ENCODE measurements at places on chromosomes 1 and 21.

GRCh38 chr1:162956922-162957321, 95.9 kb upstream of the CCDC190 start:
- ATAC-seq: no peak

DNA sequence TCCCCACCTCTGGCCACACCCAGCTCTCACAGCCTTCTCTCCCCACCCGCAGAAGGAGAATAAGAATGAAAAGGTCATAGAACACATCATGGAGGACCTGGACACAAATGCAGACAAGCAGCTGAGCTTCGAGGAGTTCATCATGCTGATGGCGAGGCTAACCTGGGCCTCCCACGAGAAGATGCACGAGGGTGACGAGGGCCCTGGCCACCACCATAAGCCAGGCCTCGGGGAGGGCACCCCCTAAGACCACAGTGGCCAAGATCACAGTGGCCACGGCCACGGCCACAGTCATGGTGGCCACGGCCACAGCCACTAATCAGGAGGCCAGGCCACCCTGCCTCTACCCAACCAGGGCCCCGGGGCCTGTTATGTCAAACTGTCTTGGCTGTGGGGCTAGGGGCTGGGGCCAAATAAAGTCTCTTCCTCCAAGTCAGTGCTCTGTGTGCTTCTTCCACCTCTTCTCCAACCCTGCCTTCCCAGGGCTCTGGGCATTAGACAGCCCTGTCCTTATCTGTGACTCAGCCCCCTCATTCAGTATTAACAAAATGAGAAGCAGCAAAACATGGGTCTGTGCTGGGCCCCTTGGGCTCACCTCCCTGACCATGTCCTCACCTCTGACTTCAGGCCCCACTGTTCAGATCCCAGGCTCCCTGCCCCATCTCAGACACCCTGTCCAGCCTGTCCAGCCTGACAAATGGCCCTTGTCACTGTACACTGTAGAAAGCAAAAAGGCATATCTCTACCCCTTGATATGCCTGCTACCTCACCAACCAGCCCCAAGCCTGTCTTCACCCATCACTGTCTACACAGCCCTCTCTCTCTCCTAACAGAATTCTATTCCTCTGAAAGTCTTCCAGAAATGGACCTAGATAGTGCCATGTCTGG, 3.2 kb downstream of the S100A9 start:
- no peak for ATAC-seq

DNA sequence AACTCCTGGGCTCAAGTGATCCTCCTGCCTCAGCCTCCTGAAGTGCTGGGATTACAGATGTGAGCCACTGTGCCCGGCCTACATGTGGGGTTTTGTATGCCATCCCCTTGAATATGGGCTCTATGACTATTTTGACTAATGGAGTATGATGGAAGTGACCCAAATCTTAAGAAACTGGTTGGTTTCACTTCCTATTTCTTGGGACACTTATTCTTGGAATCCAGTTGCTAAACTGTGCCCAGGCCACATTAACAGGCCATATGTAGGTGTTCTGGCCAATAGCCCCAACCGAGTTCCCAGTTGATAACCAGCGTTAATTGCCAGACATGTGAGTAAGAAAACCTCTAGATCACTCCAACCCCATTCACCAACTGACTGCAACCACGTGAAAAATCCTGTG, 36.3 kb upstream of the CLIC4 start:
- no peak for ATAC-seq

GRCh38 chr1:211549092-211549711, 29.8 kb downstream of the SLC30A1 start:
- peak; percentile 31 for ATAC-seq

GRCh38 chr1:240616018-240616417, 4.1 kb upstream of the GREM2 start:
- ATAC-seq: no peak

- no peak for ATAC-seq
Measured at GRCh38 chr1:237098541-237098940, 56.6 kb downstream of the RYR2 start.

DNA sequence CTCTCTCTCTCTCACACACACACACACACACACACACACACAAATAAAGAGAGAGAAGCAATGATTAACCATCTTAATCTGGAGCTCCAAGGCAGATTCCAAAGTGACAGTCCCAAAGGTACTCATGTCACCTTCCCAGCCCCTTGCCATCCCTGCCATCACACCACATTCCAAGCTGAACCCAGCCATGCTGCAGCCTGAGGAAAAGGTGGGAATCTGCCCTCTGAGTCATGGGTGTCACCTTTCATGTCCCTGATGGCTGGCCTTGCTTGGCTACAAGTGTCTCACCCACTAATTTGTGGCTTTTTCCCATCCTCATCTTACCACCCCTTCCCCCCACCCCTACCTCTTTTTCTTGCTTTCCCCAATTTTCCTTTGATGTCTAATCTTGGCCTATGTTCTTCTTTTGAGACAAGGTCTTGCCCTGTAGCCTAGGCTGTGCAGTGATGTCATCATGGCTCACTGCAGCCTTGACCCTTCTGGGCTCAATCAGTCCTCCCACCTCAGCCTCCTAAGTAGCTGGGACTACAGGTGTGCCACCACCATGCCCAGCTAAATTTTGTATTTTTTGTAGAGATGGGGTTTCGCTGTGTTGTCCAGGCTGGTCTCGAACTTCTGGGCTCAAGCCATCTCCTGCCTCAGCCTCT, 3.2 kb downstream of the ANXA9 start:
- ATAC-seq: no peak

DNA sequence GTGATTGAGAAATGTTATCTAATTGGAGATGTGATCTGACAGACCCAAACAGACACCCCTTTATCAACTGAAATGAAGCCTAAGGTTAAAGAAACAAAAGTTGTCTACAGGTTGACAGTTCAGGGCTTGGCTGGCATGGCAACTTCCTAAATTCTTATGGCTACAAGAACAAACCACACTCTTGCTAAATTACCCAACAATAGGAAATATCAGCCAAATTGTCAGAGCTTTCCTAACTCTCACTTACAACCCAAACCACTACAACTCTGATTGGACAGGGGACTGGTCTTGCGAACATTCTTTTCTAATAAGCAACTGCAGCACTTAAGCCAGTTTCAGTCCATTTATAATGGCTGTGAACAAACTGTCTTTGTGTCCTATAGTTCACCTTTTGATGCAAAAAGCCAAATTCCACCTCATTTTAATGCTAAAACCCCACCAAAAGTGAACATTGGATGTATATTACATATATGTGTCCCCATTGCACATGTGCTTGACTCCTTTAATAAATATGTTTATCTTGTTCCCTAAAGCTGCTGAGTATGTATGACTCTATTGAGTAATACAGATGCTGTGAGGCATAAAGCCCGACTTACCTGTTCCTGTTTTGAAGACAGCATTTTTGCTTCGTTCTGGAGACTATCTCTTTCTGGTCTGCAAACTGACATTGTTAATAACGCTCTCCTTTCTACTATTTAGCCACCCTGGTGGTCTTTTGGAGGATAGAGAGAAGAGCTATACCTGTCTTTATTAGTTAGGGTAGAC, 101.3 kb upstream of the HMCN1 start:
- peak; percentile 39 for ATAC-seq

- no peak for ATAC-seq
Measured at GRCh38 chr1:69157046-69157756, 410.5 kb upstream of the LRRC7 start.

DNA sequence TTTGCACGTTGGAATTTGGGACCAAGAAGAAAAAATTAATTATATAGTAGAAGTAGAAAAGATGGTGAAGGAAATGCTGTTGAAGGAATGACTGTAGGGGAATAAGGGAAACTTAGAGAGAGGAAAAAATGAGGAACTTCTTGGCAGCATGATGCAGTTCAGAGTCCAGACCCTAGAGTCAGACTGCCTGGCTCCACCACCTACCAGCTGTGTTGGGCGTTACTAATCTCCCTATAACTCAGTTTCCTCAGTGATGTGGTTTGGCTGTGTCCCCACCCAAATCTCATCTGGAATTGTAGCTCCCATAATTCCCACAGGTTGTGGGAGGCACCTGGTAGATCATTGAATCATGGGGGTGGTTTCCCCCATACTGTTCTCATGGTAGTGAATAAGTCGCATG, 1.3 kb upstream of the SELP start:
- no peak for ATAC-seq

GRCh38 chr1:2279817-2280216, 51.7 kb downstream of the SKI start:
- no peak for ATAC-seq

DNA sequence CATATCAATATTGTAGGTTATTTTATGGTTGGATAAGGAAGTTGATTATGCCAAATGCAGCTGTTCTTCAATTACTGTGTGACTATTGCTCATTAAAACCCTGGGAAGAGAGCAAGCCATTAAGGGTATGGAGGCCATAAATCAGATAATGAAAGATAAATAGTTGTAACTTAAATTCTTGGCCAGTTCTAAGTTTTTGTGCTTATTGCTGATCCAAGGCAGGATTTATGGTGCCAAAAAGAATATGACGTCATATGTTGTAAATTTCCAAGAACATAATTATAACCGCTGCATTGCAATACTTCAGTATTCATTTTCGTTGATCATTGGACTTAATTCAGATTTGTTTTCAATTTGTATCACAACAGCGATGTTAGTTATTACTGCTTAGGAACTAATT, 211.6 kb downstream of the LRRC40 start:
- ATAC-seq: no peak

DNA sequence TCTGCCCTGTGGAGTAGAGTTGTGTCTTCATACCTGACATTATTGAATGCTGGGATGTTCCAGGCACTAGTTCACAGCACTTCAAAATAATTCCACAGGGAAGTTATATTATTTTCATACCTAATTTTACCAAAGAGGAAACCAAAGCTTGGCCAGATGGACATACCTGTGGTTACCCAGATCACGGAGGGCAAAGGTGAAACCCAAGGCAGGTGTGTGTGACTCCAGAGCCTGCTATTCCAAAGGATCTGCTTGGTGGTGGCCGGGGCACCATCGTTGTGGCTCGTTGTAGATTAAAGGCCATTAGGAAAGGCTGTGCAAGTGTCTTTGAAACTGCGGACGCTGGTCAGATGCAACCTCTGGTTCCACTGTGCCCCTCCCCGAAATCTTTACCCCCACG, 108.6 kb downstream of the ZBTB18 start:
- ATAC-seq: no peak

DNA sequence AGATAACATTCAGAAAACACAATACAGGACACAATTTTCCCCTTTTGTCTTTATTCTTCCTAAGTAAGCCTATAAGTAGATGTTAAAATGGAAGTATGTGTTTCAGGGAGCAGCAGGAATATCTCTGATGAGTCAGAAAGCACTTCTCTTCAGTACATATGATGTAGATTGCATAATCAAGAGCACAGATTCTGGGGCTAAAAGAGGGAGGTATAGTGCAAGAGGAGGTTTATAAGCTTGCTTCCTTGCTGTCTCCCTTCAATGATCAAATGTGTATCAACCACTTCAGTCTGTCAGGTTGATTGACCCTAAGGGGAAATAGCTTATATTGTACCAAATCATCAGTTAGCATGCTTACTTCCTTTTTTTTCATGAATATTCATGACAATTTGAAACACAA, 822.8 kb downstream of the BRINP3 start:
- no peak for ATAC-seq

GRCh38 chr1:170670802-170671628, 7.1 kb downstream of the PRRX1 start:
- no peak for ATAC-seq

Measured in gastroesophageal sphincter (tissue), 4 donors.